ENCODE measurements at places on chromosomes 3 and 15.

DNA sequence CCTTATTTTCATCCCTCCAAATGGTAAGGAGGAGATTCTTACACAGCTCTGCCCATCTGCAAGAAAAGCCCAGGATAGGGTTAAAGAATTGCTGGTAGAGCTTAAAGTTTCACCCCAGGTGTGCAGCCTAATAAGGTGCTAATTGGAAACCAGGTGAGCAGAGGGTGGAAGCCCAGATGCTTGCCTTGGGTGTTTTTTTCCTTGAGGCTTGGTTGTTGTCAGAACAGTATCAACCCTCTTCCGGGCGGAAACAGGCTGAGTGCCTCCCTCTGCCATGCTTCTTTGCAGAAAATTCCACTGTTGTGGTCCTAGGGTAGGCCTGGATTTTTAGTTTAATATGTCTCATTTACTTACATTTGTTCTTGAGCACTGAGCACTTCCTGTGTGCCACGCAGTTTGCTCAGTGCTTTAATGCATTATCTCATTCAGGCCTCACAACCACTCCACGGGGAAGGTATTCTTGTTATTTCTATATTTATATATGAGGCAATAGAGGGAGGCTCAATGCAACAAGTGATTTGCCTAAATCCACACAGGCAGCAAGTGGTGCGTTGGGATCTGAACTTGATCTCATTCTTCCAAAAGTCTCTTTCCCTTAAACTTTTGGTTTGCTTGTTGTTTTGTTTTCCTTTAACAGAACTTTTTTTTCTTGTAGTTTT lies 115.0 kb upstream of the LRIG1 start:
- DNase-seq, result no peak

- no peak for DNase-seq
These were observed 468.2 kb downstream of the PLOD2 start for GRCh38 chr3:145692751-145693150.

GRCh38 chr3:134313847-134314587 lies 60.2 kb downstream of the AMOTL2 start:
- DNase-seq, result no peak

DNA sequence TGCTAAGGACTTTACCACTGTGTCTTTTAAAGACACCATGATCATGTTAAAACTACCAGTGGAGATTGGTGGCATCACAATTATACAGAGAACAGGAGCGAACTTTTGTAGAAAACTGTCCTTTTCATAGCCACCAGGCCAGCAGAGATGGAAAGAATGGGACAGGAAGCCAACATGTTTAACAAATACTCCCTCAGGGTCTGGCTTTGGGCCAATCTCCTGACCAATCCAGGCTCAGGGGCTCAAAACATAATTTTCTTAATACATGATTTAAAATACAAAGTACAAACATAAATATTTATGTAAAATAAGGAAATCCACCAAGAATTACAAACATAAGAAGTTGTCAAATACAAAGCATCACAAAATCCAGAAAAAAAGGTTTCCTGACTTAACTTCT lies 266.0 kb downstream of the VPS13C start:
- DNase-seq, result no peak

- no peak for DNase-seq
These were observed 338.2 kb upstream of the THRB start for GRCh38 chr3:24832891-24833290.

DNA sequence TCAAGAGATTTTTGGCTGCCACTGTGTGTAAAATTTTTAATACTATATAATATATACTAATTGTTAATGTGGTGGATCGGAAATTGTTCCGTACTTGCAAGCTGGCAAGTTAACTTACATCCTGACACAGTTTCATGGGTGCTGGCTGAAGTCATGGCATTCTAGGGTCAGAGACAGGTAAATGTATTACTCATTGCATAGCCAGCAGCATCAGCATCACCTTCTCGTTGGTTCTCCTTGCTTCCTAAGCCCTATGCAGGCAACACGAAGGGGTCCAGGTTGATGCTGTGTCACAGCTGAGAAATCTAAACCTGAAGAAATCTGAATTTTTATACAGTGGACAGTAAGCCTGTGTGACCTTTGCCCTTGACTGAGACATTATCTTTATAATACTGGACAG lies 162.7 kb downstream of the KLHL25 start:
- no peak for DNase-seq

DNA sequence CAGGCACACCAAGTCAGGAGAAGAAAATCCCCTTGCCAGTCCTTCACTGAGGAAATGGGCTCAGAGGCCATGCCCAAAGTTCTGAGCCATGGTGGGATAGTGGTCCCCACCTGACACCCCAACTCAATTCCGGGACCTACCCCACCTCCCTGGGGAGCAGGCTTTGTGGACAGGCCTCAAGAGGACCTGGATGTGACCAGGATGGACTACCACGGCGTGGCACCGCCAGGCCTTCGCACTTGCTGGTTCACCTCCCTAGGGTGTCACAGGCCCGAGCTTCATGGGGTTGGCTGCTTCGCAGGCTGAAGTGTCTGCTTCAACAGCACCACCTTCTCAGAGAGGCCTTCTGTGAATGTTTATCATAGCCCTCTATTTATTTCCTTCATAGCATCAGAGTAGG lies 31.7 kb downstream of the POC1A start:
- DNase-seq, result no peak

GRCh38 chr3:126467611-126467955 lies 8.1 kb downstream of the ZXDC start:
- no peak for DNase-seq

GRCh38 chr15:82105451-82106215 lies 59.8 kb upstream of the MEX3B start:
- DNase-seq, result no peak

GRCh38 chr3:161822291-161822690 lies 325.7 kb downstream of the OTOL1 start:
- no peak for DNase-seq

DNA sequence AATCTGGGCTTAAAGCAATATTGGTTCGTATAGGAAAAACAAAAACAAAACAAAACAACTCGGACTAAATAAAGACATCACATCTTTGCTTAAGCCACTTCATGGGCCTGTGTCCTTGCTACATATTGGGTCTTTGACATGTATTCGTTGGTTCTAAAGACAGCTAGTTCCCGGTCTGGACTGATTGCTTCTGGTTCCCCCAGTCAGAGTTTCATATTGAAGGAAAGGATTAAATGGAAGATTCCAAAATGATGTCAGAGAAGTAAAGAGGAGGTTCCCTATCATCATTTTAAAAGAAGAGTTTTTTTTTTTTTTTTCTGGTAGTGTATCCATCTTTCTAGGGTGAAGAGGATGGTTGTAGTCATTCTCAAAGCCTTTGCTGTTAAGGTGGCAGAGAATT lies 2.3 kb downstream of the OXSR1 start:
- DNase-seq, result no peak

DNA sequence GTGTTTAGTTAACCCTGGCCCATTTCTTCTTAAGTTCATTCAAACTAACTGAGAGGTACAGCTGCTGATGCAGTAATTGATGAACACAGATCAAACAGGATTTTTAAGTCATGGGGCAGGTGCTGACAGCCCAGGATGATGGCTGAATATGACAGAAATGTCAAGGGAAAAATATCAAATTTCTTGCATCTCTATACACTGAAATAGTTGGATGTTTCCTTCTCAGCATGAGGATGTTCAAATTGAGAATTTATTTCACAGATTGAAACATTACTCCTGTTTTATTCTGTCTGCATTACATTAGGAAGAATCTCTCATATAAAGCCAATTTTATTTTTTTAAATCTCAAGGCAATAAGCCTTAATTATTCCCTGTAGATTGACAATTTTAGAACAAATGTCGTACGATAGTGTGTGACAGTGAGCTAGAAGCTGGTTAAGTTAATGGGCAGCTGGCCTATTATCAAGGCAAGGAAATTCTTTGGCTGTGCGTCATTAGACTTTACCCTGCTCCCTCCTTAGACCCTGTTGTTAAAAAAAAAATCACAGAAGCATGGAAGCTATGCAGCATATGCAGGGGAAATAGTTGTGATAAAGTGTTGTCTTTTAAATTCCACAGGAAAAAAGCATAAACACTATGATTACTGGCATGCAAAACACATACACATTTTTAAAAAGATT lies 183.8 kb upstream of the KCNMB2 start:
- no peak for DNase-seq

DNA sequence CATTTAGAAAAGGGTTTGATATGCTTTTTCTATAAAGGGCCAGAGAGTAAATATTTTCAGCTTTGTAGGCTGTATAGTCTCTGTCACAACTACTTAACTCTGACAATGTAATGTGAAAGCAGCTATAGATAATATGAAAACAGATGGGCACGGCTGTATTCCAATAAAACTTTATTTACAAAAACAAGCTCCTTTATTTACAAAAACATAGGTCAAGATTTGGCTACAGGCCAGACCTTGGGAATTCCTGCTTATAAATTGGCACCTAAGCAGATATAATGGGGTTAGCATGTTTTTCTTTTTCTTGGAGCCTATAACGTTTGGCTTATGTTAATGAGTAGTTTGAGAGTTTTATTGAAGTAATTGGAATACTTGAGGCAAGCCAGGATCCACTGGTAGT lies 119.4 kb upstream of the CGNL1 start:
- DNase-seq, result no peak

DNA sequence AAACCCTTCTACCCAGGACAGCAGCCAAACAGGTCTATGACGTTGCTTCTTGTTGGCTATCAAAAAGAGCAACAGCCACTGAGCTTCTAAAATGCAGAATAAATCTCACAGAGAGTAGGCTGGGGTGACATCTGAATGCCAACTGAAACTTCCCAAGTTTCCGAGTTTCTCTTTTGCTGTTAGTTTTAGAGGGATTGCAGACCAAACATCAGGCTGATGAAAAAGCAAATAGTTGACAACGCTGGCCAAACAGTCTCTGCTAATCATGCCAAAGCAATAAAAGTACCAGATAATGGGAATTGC lies 670 bp upstream of the CBLB start:
- no peak for DNase-seq

GRCh38 chr3:62774221-62774620 lies 101.0 kb downstream of the CADPS start:
- DNase-seq, result no peak

GRCh38 chr3:141544697-141545096 lies 57.9 kb downstream of the RASA2 start:
- no peak for DNase-seq

- DNase-seq, result no peak
These were observed 15.5 kb upstream of the PLA2G4E start for GRCh38 chr15:42036112-42036905.
